Thyroid gland (tissue), 4 donors: ENCODE measurements at places on chromosomes 2 and 18. TPM values are rescaled to one million over a fixed set of nuclear protein-coding genes. Genes with fewer than 3 reads are reported as not detected.
A peak's percentile ranks its signal among the peaks of the same experiment; 100 is the strongest.

GRCh38 chr18:55248495-55248894, 289.2 kb upstream of the CCDC68 start:
- no peaks in the 10 kb centered on the region for H3K36me3 ChIP-seq
- DNase-seq: no peak
- no peak overlapping the region for H3K27ac ChIP-seq
- no peak overlapping the region for H3K4me3 ChIP-seq

DNA sequence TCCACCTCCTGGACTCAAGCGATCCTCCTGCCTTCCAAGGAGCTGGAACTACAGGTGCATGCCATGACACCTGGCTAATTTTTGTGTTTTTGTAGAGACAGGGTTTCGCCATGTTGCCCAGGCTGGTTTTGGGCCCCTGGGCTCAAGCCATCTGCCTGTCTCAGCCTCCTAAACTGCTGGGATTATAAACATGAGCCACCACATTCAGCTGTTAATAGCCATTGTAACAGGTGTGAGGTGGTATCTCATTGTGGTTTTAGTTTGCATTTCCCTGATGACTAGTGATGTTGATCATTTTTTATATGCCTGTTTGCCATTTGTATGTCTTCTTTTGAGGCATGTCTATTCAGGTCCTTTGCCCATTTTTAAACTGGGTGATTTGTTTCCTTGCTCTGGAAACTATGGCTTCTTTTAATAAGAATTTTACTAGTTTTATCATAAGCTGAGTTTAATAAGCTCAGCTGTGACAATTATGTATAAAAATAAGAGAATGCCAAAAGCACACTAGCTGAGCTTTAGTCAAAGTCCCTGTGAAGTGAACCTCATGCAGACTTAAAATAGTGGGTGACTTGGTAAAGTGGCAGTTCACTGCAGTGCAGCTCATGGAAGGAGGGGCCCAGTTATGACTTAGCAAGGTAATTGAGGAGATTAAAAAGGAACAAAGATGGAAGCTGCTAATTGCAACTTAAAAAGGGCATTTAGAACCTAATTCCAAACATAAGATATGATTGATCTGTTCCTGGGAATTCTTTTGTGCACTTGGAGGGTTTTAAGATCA, 465.1 kb downstream of the TGIF1 start:
- H3K4me1 ChIP-seq: no peaks in the 10 kb centered on the region
- no peaks in the 10 kb centered on the region for H3K27me3 ChIP-seq
- H3K27ac ChIP-seq: no peak overlapping the region
- H3K4me3 ChIP-seq: no peak overlapping the region

DNA sequence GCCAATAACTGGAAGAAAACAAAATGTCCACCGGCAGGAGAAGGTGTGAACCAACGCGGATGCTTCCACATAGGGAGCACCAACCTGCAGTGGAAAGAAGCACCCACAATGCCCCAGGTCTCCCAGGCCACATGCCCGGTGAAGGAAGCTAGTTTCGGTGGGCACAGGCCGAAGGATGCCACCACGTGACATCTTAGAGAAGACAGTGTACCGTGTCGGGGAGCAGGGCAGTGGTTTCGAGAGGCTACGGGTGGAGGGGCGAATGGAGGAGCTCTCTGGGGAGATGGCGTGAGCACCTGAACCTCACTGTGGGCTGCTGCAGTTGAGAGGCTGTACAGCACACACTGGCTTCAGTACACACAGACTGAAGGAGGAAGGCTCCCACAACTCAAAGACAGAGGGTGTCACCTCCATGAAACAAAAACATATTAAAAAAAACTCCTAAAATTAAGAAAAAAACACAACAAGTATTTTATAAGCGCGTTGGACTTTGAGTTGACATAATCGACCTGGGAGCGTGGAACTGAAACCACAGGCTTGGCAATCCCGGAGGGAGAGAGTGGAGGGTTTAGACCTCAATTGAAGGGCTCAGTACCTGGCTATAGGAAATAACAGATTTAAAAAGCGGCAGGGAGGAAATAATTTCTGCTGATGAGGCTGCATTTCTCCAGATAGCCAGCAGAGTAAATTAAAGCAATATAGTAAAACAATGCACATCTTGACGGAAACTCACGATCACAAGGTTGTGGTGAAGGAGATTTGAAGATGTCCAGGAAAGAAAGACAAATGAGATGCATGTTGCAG, 160.1 kb downstream of the RTP5 start:
- H3K4me1 ChIP-seq: no peaks in the 10 kb centered on the region
- no peak for DNase-seq
- H3K27ac ChIP-seq: no peak overlapping the region
- H3K36me3 ChIP-seq: no peaks in the 10 kb centered on the region
- no peak overlapping the region for H3K4me3 ChIP-seq

DNA sequence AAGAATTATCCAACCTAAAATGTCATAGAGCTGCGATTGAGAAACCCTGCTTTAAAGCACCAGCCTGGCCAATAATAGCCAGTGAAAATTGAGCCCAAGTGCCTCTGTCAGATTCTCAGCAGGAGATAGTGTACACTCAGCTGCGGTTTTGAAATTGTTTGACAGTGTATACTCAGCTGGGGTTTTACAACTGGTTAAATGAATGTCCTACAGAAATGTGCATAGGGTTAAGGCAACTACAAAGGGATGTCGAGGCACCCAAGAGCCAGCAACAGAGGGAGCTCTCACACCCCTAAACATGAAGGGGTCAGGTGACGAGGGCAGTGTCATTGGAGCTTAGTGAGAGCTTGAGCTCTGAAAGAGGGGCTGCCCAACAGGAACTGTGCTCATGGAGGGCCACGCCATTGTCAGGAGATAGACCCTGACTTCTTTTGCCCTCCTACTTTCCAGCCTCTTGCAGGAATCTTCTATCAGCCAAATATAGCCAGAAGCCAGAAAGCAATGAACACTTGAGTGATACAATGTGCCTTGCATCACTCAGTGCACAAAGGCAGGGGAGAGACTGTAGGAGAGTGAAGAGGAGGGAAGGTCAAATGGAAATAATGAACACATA, 15.1 kb downstream of the ACTG2 start:
- H3K4me3 ChIP-seq: no peak overlapping the region
- peaks cover 10% of the 10 kb centered on the region for H3K4me1 ChIP-seq
- H3K36me3 ChIP-seq: no peaks in the 10 kb centered on the region
- DNase-seq: peak; percentile 7

GRCh38 chr2:131122496-131122895, 17.4 kb downstream of the PLEKHB2 start:
- no peaks in the 10 kb centered on the region for H3K4me1 ChIP-seq
- no peak overlapping the region for H3K4me3 ChIP-seq
- H3K27ac ChIP-seq: no peak overlapping the region
- H3K27me3 ChIP-seq: no peaks in the 10 kb centered on the region
- DNase-seq: no peak
- H3K36me3 ChIP-seq: peaks cover 20% of the 10 kb centered on the region

- no peak for DNase-seq
- H3K27me3 ChIP-seq: no peaks in the 10 kb centered on the region
- H3K36me3 ChIP-seq: no peaks in the 10 kb centered on the region
- no peak overlapping the region for H3K4me3 ChIP-seq
- H3K27ac ChIP-seq: no peak overlapping the region
Observed at GRCh38 chr2:230158468-230158867, 61.3 kb downstream of the SP110 start.

DNA sequence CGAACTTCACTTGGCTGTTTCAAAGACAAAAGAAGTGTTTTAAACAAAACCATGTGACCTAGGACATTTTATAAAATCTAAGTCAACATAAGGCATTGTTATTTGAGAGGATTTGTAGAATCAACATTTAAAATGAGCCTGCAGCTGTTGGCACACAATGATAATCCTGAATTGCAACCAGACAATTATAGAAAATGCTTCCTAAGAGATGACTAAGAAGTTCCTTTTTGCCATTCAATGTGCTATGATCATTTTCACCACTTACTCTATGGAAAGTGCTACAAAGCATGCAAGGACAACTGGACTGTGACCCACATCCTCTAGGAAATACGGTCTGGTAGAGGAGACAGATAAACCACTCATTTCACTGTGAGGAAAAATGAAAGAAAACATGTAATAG, 246.4 kb downstream of the CDH20 start:
- H3K36me3 ChIP-seq: no peaks in the 10 kb centered on the region
- no peak for DNase-seq
- no peaks in the 10 kb centered on the region for H3K27me3 ChIP-seq
- peaks cover 3% of the 10 kb centered on the region for H3K4me1 ChIP-seq

DNA sequence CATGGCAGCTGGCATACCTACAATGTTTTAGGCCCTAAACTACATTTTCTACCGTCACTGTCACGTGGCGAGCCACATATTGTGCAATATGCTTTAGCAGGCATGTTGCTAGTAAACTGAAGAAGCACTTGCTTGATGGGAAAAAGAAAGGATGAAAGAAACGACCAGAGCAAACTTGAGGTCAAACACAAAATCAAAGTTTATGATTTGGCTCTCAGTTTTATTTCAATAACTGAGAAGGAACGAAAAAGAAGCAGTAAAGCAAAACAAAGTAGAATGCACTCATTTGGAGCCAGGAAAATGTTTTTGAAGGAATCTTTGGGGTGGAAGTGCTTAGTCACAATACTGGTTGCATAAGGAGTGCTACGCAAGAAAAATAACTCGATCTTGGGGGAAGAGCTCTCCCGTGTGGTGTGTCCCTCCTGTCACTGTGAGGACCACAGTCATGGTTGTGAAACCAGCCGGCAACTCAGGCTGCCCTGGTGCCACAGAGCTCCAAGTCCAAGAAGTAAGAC, 349.8 kb downstream of the RBM43 start:
- peaks cover 6% of the 10 kb centered on the region for H3K4me1 ChIP-seq
- H3K27me3 ChIP-seq: no peaks in the 10 kb centered on the region
- peak overlapping the region; percentile 12 for H3K27ac ChIP-seq
- no peak overlapping the region for H3K4me3 ChIP-seq

FOXD4L1 gene
- not detected for total RNA-seq

NT5DC4 gene
- total RNA-seq: not detected

LYG2 gene
- total RNA-seq: not detected

UGT1A4 gene
- total RNA-seq: 3.8 TPM
